Activated CD8-positive, alpha-beta memory T cell treated with anti-CD3 and anti-CD28 coated beads for 1 hour (primary cell): ENCODE measurements at places on chromosomes 4 and X.

- DNase-seq, result no peak
Observed at GRCh38 chr4:79442422-79442821, 34.4 kb upstream of the GK2 start.

DNA sequence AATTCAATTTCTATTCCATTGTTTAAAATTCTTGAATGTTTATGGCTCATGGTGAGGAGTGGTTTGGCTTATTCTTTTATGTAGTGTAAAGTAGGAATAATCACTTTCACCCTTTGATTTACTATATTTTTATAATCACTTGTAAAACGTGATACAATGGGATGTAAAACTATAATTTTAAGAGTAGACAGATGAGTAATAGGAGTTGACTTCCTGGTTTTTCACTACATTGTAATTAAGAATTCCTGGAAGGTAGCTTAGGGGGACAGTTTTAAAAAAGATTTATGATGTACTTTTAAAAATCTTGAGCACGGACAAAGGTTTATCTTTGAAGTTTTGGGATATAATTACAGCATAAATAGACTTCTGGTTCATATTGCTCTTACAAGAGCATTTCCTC, 65.3 kb downstream of the PDGFC start:
- no peak for DNase-seq

GRCh38 chrX:1679238-1679637, 64.4 kb downstream of the ASMT start:
- no peak for DNase-seq

GRCh38 chr4:39169426-39169825, 12.9 kb upstream of the WDR19 start:
- no peak for DNase-seq

GRCh38 chr4:58590722-58591121, 1480.5 kb upstream of the IGFBP7 start:
- DNase-seq, result no peak

DNA sequence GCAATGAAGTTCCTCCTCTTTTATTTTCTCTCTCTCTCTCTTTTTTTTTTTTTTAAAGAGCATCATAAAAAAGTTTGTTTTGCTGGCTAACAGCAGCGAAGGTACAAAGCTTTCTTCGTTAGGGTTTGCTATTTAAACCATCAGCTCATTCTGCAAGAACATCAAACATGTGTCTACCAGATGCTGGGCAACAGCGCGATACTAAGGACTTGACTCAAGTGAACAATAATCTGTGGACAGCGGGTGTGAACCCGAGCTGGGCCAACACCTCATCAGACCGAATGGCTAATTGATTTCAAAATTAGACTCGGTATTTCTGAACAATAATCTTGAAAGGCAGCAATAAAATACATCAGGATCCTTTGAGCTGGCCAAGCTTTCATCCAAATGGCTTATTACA, 246.4 kb downstream of the FBXO8 start:
- DNase-seq, result no peak

GRCh38 chr4:139153411-139154133, 23.4 kb downstream of the ELF2 start:
- DNase-seq, result no peak

- DNase-seq, result no peak
Observed at GRCh38 chr4:8297141-8297601, 27.6 kb downstream of the HTRA3 start.

DNA sequence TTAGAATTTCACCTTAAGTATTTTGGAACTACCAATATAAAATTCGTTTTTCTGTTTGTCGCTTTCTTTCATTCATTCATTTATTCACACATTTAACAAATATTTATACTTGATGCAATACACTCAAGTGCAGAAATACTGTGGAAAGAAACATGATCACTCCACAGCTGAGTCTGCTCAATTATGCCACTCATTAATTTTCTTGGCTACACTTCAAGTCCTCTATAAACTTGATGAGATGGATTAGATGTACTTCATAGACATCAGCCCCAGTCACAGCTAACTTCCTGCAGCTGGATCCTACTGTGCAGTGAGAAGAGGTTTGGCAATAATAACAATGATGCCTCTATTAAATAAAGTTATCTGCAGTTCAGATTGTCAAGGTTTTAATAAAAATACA, 208.1 kb downstream of the PDGFC start:
- DNase-seq, result no peak

- no peak for DNase-seq
Observed at GRCh38 chrX:37905436-37906147, 58.2 kb upstream of the DYNLT3 start.

DNA sequence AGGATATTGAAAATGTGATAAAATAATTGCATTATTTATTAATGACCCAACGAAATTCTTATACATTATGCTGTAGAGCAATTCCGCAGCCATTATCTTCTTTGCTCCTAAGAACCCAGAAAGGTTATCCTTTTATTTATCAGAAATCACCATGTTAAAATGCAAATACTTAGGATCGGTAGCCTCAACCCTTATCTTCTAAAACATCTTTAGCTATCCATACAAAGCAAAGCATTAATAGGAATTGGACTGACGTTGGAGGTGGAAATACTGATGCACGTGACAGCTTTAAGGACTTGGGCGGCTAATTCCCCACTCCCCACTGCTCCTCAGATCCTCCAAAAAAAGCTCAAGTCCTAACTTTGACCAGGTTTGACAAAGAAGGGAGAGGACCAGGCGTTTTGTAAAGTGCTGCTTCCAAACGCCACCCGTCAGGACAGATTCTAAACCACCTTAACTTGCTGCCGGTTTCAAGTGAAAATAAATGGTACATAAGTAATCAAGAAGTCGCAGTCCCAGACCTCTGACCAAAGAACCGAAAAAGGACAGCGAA, 539 bp upstream of the SPCS3 start:
- no peak for DNase-seq
